ENCODE measurements at places on chromosomes 11 and 22.

- DNase-seq = no peak
Measured at GRCh38 chr11:129195682-129196081, 3.6 kb upstream of the ARHGAP32 start.

DNA sequence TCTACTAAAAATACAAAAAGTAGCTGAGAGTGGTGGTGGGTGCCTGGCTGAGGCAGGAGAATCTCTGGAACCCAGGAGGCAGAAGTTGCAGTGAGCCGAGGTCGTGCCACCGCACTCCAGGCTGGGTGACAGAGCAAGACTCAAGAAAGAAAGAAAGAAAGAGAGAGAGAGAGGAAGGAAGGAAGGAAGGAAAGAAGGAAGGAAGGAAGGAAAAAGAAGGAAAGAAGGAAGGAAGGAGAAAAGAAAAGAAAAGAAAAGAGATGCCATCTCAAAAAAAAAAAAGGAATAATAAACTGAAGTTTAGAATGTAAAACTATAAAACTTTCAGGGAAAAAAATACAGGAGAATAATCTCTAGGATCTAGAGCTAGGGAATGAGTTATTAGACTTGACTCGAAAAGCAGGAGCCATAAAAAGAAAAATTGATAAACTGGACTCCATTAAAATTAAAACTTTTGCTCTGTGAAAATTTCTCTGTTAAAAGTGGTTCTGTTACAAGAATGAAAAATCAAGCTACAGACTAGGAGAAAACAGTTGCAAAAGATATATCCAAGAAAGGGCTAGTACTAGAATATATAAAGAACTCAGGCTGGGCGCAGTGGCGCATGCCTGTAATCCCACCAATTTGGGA, 13.4 kb upstream of the SEPTIN5 start:
- no peak for DNase-seq

DNA sequence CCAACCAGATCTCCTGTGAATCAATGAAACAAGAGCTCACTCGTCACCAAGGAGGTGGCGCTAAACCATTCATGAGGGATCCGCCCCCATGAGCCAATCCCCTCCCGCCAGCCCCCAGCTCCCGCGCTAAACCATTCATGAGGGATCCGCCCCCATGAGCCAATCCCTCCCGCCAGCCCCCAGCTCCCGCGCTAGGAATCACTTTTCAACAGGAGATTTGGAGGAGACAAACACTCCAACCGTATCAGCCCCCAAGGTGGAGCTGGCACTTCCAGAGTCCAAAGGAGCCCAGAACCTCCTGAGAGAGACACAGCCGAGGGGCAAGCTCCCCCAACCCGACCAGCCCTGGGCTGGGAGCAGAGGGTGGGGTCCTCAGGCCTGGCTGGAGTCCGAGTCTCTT, 40.9 kb upstream of the PRR5 start:
- no peak for DNase-seq

DNA sequence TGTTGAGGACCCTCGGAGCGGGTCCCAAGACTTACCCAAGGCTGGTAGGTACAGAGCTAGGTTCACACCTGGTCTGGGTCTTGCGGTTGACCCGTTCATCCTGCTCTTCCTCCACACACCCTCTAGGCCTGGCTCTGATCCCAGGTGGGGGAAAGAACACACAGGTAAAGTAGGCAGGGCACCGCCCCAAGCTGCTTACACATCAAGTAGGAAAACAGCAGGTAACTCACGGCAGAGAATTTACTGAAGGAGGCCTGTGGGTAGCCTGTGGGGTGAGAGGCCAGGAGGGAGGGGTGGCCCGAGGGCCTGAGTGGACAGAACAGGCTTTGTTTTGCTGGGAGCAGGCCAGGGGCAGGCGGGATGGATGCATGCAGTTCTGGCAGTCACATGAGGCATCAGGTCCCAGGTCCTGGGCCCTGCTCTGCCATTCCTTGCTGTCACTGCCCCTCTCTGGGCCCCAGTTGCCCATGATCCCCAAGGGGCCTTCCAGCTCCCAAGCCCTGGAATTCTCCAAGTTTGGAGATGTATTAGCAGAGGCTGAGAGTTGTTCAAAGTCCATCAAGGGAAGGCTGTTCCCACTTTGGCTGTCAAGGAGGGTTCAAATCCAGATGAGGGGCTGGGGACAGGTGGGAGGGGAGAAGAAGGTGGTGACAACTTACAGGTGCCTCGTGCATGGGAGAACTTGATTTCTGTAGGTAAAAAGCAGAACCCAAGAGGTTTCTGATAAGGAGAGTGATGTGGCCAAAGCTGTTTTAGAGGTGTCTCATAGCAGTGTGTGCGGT, 5.7 kb downstream of the TSKU start:
- no peak for DNase-seq

DNA sequence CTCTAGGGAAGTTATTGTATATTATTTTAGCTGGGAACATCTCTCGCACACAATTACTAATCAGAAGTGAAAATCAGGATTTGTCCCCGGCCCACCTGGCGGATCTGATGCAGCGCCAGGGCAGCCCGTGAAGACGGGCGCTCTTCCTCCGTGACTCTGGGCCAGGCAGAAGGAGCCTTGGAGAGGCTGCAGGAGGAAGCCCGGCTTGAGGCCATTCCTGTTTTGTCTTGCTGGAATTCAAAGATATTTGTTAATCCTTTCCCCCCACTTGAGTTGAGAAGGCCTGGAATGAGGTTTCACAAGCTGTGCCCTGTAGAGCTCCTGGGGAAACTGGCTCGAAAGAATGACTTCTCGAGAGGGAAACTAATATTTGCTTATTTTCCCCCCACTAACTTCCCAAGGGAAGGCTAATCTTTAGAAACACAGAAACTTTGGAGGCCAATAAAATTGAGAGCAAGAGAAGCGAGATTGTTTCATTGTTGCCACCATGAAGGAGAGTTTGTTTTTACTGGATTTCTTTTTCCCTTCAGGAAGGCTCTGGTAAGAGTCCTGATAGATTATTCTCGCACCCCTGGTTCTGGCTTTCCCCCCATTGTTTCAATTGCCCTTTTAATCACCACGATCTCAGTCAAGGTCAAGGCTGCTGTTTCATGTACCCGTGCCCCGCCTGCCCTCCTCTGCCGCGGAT, 92.8 kb upstream of the SEPTIN5 start:
- no peak for DNase-seq

GRCh38 chr11:131764649-131765048, 394.2 kb downstream of the NTM start:
- no peak for DNase-seq

GRCh38 chr11:88414981-88415413, 77.5 kb upstream of the CTSC start:
- DNase-seq = no peak

GRCh38 chr11:63667995-63668795, 3.0 kb downstream of the ATL3 start:
- no peak for DNase-seq

GRCh38 chr11:108997826-108998225, 333.0 kb downstream of the DDX10 start:
- no peak for DNase-seq

DNA sequence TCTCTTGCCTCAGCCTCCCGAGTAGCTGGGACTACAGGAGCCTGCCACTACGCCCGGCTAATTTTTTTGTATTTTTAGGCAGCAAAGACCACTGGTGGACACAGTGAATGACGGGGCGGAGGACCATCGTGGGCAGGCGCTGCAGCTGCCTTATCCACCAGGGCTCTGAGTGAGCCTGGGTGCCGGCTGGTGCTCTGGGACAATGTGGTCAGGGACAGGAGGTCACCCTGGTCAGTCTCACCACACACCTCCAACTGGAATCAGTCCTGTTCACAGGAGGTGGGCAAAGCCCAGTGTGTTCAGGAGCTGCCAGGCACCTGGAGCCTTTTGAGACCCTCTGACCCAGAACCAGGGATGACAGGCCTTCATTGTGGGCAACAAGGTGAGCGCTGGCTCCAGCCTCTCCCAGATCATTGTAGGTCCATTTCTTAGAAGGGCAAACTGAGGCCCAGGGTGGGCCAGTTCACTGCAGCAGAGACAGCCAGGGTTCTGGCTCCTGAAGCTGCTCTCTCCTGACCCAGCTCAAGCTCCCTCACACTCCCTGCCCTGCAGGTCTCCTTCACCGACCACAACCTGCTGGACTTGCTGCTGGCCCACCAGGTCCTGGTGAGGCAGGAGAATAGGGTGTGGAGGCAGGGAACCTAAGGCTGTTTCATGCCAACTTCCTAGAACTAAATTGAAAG, 15.7 kb upstream of the CABP2 start:
- DNase-seq = no peak
